GM10248 (cell line): ENCODE measurements at places on chromosomes 5 and 9.

GRCh38 chr9:91421971-91422757 lies 1.5 kb downstream of the NFIL3 start:
- DNase-seq = no peak

GRCh38 chr9:76365028-76365427 lies 29.2 kb downstream of the RFK start:
- DNase-seq = no peak

DNA sequence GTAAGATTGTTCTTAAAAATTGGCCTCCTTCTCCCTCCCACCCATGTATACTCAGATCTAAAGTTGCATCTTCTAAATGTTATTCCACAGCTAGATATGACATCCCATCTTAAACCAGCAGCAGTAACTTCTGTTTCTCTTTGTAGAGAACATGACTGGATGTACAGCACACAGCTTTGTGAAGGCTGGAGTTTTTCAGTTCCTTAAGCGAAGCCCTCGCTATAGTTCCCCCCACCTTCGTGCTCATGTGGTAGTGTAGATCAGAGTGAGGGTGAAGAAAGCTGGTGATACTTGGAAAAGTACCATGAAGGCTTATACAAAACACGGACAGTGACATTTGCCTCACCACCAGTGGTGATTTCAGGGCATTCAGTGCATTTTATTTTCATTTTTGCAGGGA lies 137.5 kb downstream of the MAT2B start:
- DNase-seq = no peak

GRCh38 chr9:124212381-124213050 lies 45.2 kb upstream of the NEK6 start:
- DNase-seq = no peak

DNA sequence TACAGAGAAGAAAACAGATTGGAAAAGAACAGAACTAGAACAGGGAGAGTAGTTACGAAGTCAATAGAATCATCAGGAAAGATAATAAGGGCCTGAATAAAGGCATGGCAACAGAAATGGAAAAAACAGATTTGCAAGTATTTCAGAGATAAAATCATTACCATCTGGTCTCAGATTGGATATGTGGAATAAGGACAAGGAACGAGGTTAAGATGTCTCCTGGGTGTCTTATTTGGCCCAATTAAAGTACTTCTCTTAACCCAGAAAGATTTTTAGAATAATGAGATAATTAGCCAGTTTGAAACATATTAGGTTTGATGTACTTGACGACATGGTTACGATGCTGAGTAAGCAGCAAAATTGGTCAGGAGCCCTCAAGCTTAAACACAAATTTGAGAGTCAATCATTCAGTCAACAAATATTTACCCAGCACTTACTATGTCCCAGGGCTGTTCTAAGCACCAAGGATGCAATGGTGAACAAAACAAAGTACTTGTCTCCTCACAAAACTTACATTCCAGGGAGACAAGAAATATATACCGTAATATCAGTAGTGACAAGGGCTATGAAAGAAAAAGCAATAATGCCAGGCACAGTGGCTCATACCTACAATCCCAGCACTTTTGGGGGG lies 18.3 kb downstream of the RICTOR start:
- no peak for DNase-seq

GRCh38 chr9:93127395-93127911 lies 6.6 kb downstream of the NINJ1 start:
- no peak for DNase-seq

DNA sequence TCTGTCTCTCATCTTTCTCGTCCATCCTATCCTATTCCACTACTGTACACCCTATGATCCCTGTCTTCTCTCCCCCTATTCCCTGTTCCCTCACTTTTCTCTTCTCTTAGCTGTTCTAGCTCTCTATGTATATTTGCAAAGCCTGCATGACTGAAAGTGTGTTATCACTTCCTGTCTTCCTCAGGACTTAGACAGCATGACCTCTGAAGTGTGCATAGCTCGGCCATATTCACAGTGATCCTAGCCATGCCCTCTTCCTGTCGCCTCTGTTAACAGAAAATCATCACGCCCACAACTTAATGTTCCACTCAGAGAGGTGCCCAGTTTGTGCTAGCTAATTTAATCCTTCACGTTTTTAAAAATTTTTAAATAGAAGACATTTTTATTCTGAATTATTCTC lies 35.8 kb upstream of the CDH6 start:
- DNase-seq = no peak

- DNase-seq = no peak
Observed at GRCh38 chr5:154543380-154543779, 65.4 kb upstream of the HAND1 start.

DNA sequence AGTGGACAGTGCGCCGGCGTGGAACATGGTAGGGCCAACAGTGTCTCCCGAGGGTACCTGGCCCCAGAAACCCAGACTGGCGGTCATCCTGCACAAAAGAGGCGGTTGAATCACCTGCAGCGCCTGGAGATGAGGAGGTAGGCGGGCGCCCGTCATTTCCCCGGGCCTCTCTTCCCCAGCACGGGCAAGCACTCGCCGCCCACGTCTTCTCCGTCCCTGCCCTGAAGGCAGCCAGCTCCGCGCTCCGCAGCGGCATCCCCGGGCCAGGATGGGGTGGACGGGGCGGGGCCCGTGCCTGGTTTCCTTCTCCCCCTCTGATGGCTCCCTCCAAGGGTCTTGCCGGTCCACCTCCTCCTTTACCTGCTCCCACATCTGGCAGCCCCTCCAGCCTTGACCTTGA lies 27.1 kb upstream of the N4BP3 start:
- DNase-seq = no peak

- no peak for DNase-seq
Observed at GRCh38 chr9:74173284-74173683, 323.9 kb upstream of the RORB start.

DNA sequence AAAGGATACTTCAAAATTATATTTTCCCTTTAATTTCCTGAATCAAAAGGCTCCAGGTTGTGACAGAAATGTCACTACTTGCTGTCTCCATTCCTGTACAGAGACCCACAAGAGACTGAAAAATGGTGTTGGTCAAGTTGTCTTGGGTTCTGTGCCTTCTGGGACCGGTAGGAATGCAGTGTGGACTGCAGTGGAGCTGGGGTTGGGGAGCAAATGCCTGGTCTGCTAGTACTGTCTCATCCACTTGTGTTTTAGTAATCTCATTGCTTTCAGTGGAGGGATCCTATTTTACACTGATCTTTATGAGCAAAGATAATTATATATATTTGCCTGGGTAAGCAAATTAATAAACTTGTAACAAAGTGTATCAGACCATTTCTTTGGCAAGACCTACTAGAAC lies 24.2 kb upstream of the CATSPER3 start:
- DNase-seq = no peak

DNA sequence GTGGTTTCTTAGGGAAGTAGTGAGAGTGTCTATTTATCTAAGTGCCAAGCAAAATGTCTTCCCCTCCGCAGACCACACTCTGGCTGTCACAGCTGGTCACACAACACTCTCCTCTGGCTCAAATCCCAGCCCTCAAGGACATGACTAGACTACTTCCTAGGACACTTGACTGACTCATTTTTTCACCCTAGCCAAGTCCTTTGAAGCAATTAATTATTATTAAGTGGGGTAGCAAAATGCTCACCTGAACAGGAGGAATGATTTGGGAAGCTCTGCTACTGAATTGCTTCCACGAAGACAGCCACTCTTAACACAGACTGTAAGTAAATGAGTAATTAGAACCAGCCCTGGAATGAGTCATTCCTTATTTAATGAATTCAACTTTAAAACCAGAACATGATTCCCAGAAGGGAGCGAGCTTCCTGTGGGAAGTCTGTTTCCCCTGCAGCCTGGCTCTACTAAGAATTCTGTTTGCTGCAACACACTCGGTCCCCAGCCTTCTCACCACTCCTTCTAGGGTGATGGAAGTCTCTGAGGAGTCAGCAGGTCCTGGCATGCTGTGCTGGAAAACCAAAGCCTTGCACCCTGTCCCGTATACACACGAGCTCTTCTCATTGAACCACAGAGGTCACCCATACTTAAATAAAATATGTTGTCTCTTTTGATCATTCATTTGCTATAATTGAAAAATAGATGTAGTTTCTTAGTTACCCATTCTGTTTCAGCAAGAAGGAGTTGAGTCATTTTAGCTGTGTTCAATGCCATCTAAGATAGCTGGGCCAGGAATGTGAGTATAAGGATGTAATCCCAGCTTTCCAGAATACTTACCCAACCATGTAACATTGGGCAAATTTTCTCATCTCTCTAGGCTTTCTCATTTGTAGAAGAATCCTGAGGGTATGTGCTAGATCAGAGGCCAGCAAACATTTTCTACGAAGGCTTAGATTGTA lies 218.6 kb upstream of the RASEF start:
- DNase-seq = no peak

DNA sequence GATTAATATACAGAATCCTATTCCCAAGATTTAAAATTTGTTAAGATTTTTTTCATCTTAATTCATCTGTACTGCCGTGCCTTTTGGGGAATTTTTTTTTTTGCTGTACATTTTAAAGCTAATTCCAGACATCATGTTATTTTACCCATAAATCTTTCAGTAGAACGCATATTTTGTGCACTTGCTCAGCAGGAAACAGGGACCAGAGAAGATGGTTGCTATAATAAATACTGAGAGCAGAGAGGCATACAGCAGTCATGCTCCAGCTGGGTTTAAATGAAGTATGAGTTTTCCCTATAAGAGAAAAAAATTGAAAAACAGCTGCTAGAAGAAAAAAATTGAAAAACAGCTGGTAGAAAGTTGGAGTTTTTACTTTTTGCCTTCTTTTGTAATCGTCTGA lies 196.9 kb upstream of the PUM3 start:
- no peak for DNase-seq

GRCh38 chr5:59660737-59661136 lies 232.8 kb downstream of the PDE4D start:
- peak; percentile 20 for DNase-seq

GRCh38 chr5:171888051-171888481 lies 102.4 kb downstream of the SMIM23 start:
- DNase-seq = no peak

DNA sequence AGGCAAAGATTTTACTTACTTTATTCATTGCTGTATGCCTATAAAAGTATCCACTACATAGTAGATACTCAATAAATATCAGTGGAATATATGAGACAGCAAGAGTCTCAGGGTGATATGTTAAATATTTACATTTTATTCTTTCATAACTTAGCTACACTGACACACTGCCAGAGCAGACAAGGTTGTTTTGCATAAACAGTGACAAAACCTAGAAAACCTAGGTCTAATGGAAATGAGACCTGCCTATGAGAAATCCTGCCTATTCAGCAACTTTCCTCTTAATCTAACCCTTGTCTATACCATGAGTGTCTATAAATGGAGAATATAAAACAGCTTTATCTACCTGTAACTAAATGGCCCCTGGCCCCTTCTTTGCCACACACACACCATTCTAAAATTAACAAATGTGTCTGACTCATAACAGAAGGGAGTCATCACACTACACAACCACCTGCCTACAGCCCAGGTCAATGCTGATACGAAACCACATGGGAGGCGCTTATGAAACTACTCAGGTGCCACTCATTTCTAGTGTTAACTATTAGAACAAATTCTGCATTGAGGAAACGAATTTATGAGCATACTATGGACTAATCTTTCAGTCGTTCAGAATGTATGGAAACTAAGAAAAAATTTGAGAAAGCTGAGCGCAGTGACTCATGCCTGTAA lies 60.3 kb downstream of the UBAP2 start:
- DNase-seq = peak; percentile 77

DNA sequence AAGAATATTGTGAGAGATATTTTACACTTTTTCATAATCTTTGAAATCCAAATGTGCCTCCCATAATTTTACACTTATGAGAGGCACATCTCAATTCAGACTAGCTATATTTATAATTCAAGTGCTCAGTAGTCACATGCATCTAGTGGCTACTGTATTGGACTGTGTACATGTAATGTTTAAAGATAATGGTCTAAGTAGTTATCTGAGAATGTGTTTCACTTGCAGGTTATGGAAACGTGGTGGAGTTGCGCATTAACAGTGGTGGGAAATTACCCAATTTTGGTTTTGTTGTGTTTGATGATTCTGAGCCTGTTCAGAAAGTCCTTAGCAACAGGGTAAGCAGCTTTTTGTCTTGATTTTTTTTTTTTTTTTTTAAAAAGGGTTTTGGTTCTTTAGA lies 28.8 kb downstream of the G3BP1 start:
- DNase-seq = no peak

DNA sequence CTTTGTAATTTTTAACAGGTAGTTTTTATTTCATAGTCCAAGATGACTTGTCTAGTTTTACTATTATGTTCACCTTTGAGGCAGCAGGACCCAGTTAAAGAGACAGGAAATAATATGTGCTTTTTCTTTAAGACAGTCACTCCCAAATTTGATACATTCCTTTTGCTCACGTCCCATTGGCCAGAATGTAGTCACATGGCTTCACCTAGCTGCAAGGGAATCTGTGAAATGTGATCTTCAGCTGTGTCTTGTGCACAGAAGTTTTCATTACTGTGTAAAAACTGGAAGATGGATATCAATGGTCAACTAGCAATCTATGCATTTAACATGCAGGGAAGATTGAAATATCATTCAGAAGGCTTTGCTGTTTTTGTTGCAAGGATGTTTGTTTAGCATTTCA lies 41.1 kb downstream of the XRCC4 start:
- DNase-seq = no peak

GRCh38 chr9:23603311-23603710 lies 222.7 kb downstream of the ELAVL2 start:
- no peak for DNase-seq

DNA sequence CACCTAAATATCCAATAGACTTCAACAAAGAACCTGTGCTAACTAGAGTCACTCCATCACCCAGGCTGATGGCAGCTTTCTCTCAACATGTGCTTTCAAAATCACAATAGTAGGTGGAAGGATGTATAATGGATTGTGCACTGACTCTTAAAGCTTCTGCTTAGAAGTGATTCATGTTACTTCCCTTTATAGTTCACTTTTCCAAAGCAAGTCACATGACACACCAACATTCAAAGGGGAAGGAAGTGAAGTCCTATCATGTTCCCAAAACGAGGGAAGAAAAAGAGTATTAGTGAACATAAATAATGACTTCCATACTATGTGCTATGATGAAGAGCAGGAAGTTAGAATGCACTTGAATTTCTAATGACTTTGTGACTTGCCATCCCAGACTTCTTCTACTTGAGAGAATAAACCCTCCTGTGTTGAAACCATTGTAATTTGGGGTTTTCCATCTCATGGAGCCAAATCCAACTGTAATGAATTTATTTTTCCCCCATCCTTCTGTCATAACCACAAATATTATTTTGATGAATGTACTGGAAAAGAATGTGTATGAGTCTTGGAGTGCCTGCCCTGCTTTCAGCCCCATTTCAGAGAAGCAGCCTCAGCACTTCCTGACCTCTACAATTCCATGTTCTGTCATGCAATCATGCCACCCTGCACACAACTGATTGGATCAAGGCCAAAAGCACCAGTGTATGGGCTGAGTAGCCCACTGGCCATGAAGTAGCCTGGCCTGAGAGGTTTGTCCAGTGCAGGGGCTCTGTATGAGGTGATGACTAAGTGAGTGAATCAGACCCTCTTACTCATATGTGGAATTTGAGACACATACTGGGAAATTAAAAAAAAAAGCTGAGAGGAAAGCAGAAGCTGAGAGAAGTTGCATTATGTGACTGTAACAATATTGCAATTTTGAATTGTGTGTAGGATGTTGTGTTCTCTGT lies 525.9 kb upstream of the CLINT1 start:
- no peak for DNase-seq
